M059J (cell line): ENCODE measurements at places on chromosomes 2 and 18. TPM values are rescaled to one million over a fixed set of nuclear protein-coding genes. Genes with fewer than 3 reads are reported as not detected.

Gene DNAJC5G
- not detected in 2 replicates for total RNA-seq

Gene STPG4
- total RNA-seq = 1.0 TPM in 1 of 2 replicates, not detected in the other

Gene NOL4
- total RNA-seq = not detected in 2 replicates

Gene ABI2
- total RNA-seq = 37.2 and 50.4 TPM in 2 replicates

Gene WNT10A
- 0.02 and 0.30 TPM in 2 replicates for total RNA-seq

Gene SPP2
- 0.27 TPM in 1 of 2 replicates, not detected in the other for total RNA-seq

Gene UCN
- total RNA-seq = 1.6 and 3.0 TPM in 2 replicates

Gene ST6GAL2
- total RNA-seq = not detected in 2 replicates

Gene EVA1A
- 122 and 124 TPM in 2 replicates for total RNA-seq

Gene PDE11A
- total RNA-seq = 0.49 and 2.0 TPM in 2 replicates

Gene SH3YL1
- total RNA-seq = 8.0 and 12.9 TPM in 2 replicates

Gene RUFY4
- total RNA-seq = not detected in 2 replicates

Gene NOSTRIN
- total RNA-seq = 0.22 TPM in 1 of 2 replicates, not detected in the other

Gene ABCG8
- total RNA-seq = not detected in 2 replicates

Gene GPR39
- total RNA-seq = 8.2 and 10.7 TPM in 2 replicates

Gene CPO
- not detected in 2 replicates for total RNA-seq

Gene IL36B
- not detected in 2 replicates for total RNA-seq

Gene CFAP65
- total RNA-seq = not detected in 2 replicates

Gene USP37
- total RNA-seq = 15.9 and 30.9 TPM in 2 replicates

Gene EGR4
- total RNA-seq = not detected in 2 replicates

Gene ALLC
- total RNA-seq = not detected in 2 replicates

Gene CCDC93
- 18.2 and 21.4 TPM in 2 replicates for total RNA-seq

Gene SLC66A2
- total RNA-seq = 28.7 and 30.5 TPM in 2 replicates

Gene PROKR1
- total RNA-seq = 0.17 TPM in 1 of 2 replicates, not detected in the other

Gene DCDC2C
- not detected in 2 replicates for total RNA-seq

Gene CNGA3
- total RNA-seq = not detected in 2 replicates

Gene SAG
- not detected in 2 replicates for total RNA-seq

Gene HPCAL1
- 250 and 267 TPM in 2 replicates for total RNA-seq

Gene CGREF1
- 0.17 and 0.84 TPM in 2 replicates for total RNA-seq

Gene FOXI3
- total RNA-seq = not detected in 2 replicates

Gene DSG4
- total RNA-seq = not detected in 2 replicates

Gene ALPP
- total RNA-seq = 0.59 and 1.5 TPM in 2 replicates

Gene LAMA3
- 1.8 and 2.4 TPM in 2 replicates for total RNA-seq

Gene GALNT1
- total RNA-seq = 46.1 and 63.0 TPM in 2 replicates

Gene FAM161A
- total RNA-seq = 1.7 and 2.0 TPM in 2 replicates

Gene EPHA4
- total RNA-seq = 5.7 and 18.0 TPM in 2 replicates

Gene PTPRM
- total RNA-seq = 14.0 and 32.0 TPM in 2 replicates

Gene POTEJ
- not detected in 2 replicates for total RNA-seq

Gene SERPINB13
- not detected in 2 replicates for total RNA-seq

Gene ADRA2B
- total RNA-seq = not detected in 2 replicates

Gene PAX8
- total RNA-seq = 5.2 and 6.1 TPM in 2 replicates

Gene CBLN2
- total RNA-seq = not detected in 2 replicates

Gene CYP26B1
- total RNA-seq = 4.2 and 6.8 TPM in 2 replicates

Gene EN1
- 0.07 and 0.27 TPM in 2 replicates for total RNA-seq

Gene AMMECR1L
- 5.9 and 10.5 TPM in 2 replicates for total RNA-seq

Gene AQP4
- total RNA-seq = not detected in 2 replicates

Gene CRYGD
- total RNA-seq = not detected in 2 replicates

Gene CAPN14
- 0.30 and 1.0 TPM in 2 replicates for total RNA-seq

Gene PPP4R1
- 82.5 and 86.4 TPM in 2 replicates for total RNA-seq

Gene OTOS
- not detected in 2 replicates for total RNA-seq

Gene GPAT2
- total RNA-seq = not detected in 2 replicates

Gene TNFRSF11A
- total RNA-seq = 1.3 and 3.8 TPM in 2 replicates

Gene PLEK
- total RNA-seq = 0.25 TPM in 1 of 2 replicates, not detected in the other

Gene L3MBTL4
- 0.05 and 0.15 TPM in 2 replicates for total RNA-seq

Gene ARHGAP28
- total RNA-seq = 0.05 and 0.37 TPM in 2 replicates

Gene HOXD1
- total RNA-seq = not detected in 2 replicates

Gene PRKAG3
- total RNA-seq = not detected in 2 replicates

Gene LRRC30
- not detected in 2 replicates for total RNA-seq
